Progenitor cell of endocrine pancreas (in vitro differentiated cells): ENCODE measurements at places on chromosomes 3 and 15. TPM values are rescaled to one million over a fixed set of nuclear protein-coding genes. Genes with fewer than 3 reads are reported as not detected.

The SERPINI2 gene
- 1.8 and 2.0 TPM in 2 replicates for total RNA-seq

DNA sequence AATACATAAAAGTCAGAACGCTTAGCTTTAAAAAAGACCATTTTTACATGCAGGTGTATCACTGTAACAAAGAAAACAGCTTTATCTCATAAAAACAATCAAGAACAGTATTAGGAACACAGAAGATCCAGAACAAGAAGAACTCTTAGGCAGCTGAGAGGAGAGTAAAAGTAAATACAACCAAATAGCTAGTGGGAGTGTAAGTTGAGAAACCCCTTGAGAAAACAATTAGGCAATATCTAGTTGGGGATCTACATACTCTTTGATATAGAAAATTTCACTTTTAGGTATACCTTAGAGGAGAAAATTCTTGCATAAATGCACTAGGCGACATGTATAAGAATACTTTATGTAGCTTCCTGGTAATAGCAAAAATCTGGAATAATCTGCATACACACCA is 7.5 kb downstream of the TMF1 start:
- no peak overlapping the region for H3K27ac ChIP-seq
- no peak for DNase-seq
- H3K4me3 ChIP-seq: no peak overlapping the region
- no peaks in the 10 kb centered on the region for H3K27me3 ChIP-seq
- H3K36me3 ChIP-seq: peaks cover 26% of the 10 kb centered on the region
- peaks cover 6% of the 10 kb centered on the region for H3K4me1 ChIP-seq

DNA sequence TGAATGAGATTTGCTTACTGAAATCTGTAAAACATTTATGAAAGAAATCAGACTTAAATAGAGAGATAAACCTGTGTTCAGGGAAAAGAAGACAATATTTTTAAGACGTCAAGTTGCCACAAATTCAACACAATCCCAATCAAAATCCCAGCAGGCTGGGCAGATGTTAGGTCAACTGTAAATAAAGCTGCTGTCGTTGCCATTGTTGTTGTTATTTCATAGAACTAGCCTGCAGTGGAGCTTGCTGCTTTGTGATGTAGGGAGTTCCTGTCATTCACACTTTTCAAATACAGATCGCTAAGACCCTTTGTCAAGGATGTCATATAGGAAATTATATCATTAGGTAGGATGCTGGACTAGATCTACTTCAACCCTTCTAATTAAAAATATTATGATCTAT is 123.1 kb downstream of the NEO1 start:
- H3K27ac ChIP-seq: no peak overlapping the region
- H3K27me3 ChIP-seq: no peaks in the 10 kb centered on the region
- DNase-seq: no peak
- no peak overlapping the region for H3K4me3 ChIP-seq

DNA sequence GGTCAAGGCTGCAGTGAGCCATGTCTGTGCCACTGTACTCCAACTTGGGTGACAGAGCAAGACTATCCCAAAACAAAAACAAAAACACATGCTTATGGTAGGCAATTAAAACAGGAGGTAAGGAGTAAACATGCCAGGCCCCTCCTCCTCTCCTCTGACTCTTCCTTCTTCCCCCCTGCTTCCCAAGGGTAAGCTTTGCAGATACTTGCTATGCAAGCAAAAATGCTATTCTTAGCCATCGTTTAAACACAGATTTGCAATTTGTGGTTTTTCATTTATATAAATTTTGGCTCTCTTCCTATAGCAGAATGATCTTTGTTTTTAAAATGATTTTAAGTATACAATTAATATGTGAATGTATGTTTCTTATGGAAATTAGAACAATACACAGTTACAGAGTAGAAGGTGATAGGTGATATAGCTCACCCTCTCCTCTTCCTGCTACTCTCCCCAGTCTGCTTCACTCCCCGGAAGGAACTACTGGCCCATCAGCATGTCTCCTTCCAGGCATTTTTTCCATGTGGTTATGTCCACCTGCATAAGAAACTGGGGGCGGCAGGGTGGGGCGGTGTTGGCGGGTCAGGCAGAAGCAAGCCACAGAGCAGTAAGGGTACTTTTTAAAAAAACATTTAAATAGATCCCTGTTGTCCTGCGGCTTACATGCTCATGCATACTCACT is 42.1 kb downstream of the IGF1R start:
- DNase-seq: no peak
- peaks cover 28% of the 10 kb centered on the region for H3K4me1 ChIP-seq
- H3K36me3 ChIP-seq: no peaks in the 10 kb centered on the region
- no peak overlapping the region for H3K27ac ChIP-seq
- H3K4me3 ChIP-seq: no peak overlapping the region

- peaks cover 1% of the 10 kb centered on the region for H3K4me1 ChIP-seq
- DNase-seq: no peak
- no peak overlapping the region for H3K27ac ChIP-seq
- peaks cover 10% of the 10 kb centered on the region for H3K27me3 ChIP-seq
Measured at GRCh38 chr15:77982127-77982490, 95.4 kb downstream of the TBC1D2B start.

DNA sequence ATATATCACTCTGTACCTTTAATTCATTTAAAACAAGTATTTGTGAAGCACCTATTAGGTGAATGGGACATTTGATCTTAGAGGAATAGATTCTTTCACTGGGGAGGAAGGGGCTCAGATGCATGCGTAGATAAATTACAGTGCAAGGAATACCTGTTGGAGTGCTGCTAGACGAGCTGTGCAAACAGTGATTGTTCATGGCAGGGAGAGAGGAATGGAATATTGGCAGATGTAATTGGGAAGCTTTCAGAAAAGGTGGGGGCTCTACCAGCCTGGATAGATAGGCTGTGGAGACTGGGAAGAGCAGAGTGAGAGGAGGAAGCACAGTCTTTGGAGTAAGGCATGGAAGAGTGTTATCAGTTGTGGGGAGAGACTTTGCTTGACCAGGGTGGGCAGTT is 116.8 kb downstream of the AKAP13 start:
- DNase-seq: no peak
- peaks cover 39% of the 10 kb centered on the region for H3K4me1 ChIP-seq
- no peaks in the 10 kb centered on the region for H3K27me3 ChIP-seq

The CISH gene
- 4.9 and 5.2 TPM in 2 replicates for total RNA-seq

DNA sequence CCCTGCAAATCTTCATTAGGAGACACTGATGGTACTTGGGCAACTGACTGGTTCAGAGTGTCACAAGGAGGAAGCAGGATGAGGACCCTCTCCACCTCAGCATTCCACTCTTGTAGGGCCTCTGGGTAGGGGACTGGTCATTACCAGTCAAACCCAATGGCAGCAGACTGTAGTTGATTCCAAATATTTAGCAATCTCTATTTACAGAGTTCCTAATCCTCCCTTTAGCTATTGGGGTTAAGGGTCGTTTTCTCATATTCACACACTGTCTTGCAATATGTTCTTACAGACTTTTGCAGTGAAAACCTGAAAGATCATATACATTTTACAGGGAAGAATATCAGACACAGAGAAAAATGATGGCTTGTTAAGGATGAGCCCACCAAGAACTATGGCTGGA is 397.7 kb downstream of the GAP43 start:
- H3K27me3 ChIP-seq: no peaks in the 10 kb centered on the region
- no peak overlapping the region for H3K4me3 ChIP-seq
- no peak overlapping the region for H3K27ac ChIP-seq
- H3K36me3 ChIP-seq: no peaks in the 10 kb centered on the region
- H3K4me1 ChIP-seq: no peaks in the 10 kb centered on the region

The ECE2 gene
- total RNA-seq: not detected in 2 replicates

DNA sequence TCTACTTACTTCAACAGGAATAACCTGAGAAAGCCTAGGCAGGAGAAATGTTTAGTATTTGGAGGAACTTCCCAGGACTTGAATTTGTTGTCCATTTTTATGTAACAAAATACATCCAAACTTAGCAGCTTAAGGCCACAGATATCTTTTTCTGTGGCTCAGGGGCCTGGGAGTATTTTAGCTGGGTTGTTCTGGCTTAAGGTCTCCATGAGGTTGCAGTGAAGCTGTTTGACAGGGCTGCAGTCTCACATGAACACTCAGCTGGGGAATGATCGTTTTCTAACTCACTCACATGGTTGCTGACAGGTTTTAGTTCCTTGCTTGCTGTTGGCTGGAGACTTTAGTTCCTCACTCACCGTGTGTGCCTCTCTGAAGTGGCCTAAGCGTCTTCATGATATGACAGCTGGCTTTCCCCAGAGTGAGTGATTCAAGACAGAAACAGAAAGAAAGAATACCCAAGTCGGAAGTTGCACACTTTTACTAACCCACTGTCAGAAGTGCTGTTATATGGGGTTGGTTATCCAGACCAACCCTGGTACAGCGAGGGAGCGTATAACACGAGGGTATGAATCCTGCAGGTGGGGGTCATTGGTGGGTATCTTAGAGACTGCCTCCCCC is 229.7 kb upstream of the TBL1XR1 start:
- H3K4me3 ChIP-seq: no peak overlapping the region
- H3K27ac ChIP-seq: no peak overlapping the region
- no peak for DNase-seq

The CXCR6 gene
- total RNA-seq: not detected in 2 replicates

The SPSB4 gene
- total RNA-seq: 9.5 and 12.7 TPM in 2 replicates

The DNAJC13 gene
- 37.3 and 43.0 TPM in 2 replicates for total RNA-seq

DNA sequence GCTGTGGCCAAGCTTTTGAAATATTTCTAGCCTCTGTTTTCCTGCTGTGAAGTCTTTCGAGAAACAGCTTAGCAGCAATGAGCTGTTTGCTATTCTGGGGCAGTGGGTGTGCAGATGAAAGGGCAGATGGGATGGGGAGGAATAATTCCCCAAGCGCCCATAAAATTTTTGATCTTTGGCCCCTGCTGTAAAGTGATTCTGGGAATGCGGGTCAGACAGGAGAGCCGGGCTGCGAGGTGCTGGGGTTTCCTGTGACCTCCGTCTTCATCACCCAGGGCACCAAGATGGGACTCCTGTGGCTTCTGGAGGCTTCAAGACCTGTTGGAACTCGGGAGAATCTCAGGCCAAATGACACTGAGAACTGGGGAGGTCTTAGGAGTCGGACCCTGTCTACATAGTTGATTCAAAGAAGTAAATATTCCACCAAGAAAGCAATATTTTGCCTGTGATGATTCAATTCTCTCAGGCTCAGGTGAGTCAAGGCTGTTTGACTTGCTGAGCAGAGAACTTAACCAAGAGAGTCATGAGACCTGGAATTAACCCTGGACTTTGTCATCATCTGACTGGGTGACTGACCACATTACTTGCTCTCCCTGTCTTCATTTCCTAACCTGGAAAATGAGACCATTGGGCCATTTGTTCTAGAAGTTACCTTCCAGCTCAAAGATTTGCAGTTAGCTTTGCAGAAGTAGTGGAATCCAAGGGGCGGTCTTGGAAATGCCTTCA is 86.4 kb downstream of the POLR2M start:
- no peak overlapping the region for H3K4me3 ChIP-seq
- no peak for DNase-seq
- H3K27me3 ChIP-seq: peaks cover 21% of the 10 kb centered on the region
- no peaks in the 10 kb centered on the region for H3K36me3 ChIP-seq
- H3K4me1 ChIP-seq: no peaks in the 10 kb centered on the region
- H3K27ac ChIP-seq: no peak overlapping the region

GRCh38 chr15:74170875-74171578 is 2.5 kb upstream of the ISLR start:
- H3K4me3 ChIP-seq: no peak overlapping the region
- H3K27ac ChIP-seq: no peak overlapping the region
- DNase-seq: no peak
- H3K36me3 ChIP-seq: no peaks in the 10 kb centered on the region
- H3K4me1 ChIP-seq: peaks cover 2% of the 10 kb centered on the region

DNA sequence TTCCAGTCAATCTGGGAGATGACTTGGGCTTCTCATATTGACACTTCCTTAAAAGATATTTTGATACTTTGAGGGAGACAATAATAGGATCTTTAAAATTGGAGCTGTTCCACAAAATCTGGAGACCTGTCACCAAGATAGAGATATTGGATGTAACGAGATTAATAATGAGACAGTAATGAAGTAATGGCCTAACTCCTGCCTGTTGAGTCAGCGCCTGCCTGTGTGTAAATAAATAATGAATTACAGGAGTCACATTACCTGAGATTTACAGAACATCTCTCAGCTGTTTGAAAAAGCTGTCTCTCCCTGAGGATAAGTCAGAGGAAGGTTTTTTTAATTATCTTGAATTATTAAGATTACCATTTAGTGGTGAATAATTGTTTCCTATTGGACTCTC is 43.8 kb upstream of the MITF start:
- no peak overlapping the region for H3K4me3 ChIP-seq
- no peaks in the 10 kb centered on the region for H3K27me3 ChIP-seq
- no peak overlapping the region for H3K27ac ChIP-seq
- no peak for DNase-seq
- peaks cover 7% of the 10 kb centered on the region for H3K4me1 ChIP-seq

The SLC6A20 gene
- not detected in 2 replicates for total RNA-seq

DNA sequence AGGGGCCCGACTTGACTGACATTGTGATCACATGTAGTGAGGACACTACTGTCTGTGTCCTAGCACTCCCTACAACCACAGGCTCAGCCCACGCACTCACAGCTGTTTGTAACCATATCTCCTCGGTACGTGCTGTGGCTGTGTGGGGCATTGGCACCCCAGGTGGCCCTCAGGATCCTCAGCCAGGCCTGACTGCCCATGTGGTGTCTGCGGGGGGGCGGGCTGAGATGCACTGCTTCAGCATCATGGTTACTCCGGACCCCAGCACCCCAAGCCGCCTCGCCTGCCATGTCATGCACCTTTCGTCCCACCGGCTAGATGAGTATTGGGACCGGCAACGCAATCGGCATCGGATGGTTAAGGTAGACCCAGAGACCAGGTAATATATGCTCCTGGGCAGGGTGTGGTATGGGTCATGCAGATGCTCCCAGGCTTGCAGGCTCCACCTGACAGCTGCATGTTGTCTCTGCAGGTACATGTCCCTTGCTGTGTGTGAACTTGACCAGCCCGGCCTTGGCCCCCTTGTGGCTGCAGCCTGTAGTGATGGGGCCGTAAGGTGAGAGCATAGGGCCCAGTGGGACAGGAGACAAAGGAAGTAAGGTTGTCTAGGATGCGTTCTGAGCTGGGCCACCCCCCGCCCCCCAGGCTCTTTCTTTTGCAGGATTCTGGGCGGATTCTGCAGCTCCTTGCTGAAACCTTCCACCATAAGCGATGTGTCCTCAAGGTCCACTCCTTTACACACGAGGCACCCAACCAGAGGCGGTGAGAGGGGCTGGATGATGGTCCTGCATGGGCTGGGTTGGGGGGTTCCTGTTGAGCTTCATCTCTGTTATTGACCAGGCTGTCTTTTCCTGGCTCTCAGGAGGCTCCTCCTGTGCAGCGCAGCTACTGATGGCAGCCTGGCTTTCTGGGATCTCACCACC is 4.4 kb downstream of the DALRD3 start:
- H3K36me3 ChIP-seq: peaks cover 24% of the 10 kb centered on the region
- no peak overlapping the region for H3K4me3 ChIP-seq
- H3K4me1 ChIP-seq: peaks cover 9% of the 10 kb centered on the region
- peak; percentile 56 for DNase-seq

The CCDC66 gene
- total RNA-seq: 46.4 and 52.7 TPM in 2 replicates

GRCh38 chr3:48686538-48687219 is 964 bp upstream of the NCKIPSD start:
- peaks cover 20% of the 10 kb centered on the region for H3K4me1 ChIP-seq
- no peak for DNase-seq
- no peaks in the 10 kb centered on the region for H3K27me3 ChIP-seq
